Neural cell (in vitro differentiated cells): ENCODE measurements at places on chromosomes 5 and 9. TPM values are rescaled to one million over a fixed set of nuclear protein-coding genes. Genes with fewer than 3 reads are reported as not detected.

PCDHB11 gene
- polyA plus RNA-seq = 2.7 and 3.7 TPM in 2 replicates

CNTLN gene
- polyA plus RNA-seq = 3.8 and 5.0 TPM in 2 replicates

MRNIP gene
- polyA plus RNA-seq = 121 and 155 TPM in 2 replicates

POU5F2 gene
- polyA plus RNA-seq = 0.07 and 0.22 TPM in 2 replicates

SLC23A1 gene
- polyA plus RNA-seq = not detected in 2 replicates

PGM5 gene
- polyA plus RNA-seq = not detected in 2 replicates

ARSI gene
- polyA plus RNA-seq = not detected in 2 replicates

KLF9 gene
- polyA plus RNA-seq = 0.11 and 0.60 TPM in 2 replicates

MYO10 gene
- polyA plus RNA-seq = 3.1 and 3.2 TPM in 2 replicates

PCDHA11 gene
- 5.3 and 7.3 TPM in 2 replicates for polyA plus RNA-seq

GARIN3 gene
- polyA plus RNA-seq = not detected in 2 replicates

SLC4A9 gene
- polyA plus RNA-seq = not detected in 2 replicates

ADAMTS6 gene
- 0.46 and 0.58 TPM in 2 replicates for polyA plus RNA-seq

GPR21 gene
- 2.2 and 7.2 TPM in 2 replicates for polyA plus RNA-seq

FAT2 gene
- polyA plus RNA-seq = not detected in 2 replicates

KCNV2 gene
- not detected in 2 replicates for polyA plus RNA-seq

SPARC gene
- 15.3 and 17.7 TPM in 2 replicates for polyA plus RNA-seq
